ENCODE measurements at places on chromosomes 11 and 22.

DNA sequence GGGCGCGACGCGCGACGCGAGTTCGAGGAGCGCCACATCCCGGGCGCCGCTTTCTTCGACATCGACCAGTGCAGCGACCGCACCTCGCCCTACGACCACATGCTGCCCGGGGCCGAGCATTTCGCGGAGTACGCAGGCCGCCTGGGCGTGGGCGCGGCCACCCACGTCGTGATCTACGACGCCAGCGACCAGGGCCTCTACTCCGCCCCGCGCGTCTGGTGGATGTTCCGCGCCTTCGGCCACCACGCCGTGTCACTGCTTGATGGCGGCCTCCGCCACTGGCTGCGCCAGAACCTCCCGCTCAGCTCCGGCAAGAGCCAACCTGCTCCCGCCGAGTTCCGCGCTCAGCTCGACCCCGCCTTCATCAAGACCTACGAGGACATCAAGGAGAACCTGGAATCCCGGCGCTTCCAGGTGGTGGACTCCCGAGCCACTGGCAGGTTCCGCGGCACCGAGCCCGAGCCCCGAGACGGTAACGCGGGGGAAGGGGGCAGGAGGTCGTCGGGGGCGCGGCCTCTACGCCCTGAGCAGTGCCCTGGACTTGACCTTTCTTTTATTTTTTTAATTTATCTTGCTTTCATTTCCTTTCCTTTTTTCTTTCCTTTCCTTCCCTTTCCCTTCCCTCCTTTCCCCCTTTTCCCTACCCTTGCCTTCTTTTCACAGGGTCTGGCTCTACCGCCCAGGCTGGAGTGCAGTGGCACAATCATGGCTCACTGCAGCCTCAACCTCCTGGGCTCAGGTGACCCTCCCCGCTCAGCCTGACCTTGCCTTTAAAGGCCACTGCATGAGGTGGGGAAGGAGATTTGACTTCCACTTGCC, 5.0 kb downstream of the MPST start:
- DNase-seq, result no peak

DNA sequence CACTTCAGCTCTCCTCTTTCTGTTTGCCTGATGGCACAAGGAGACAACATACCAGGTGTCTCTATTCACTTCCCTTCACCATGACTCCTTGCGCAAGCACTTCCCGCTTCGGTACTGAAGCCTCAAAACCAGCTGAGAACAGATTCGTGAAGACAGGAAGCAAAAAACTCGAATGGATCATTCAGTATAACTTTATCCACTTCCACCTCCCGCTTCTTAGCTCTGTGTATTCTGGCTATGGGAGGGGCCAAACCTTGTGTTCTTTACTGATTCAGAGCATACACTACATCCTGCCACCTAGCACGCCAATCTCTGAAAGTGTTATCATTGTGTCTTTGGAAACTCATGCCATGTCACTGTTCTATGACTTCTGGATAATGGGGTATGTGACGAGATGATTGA, 62.2 kb upstream of the ADA2 start:
- DNase-seq, result no peak

GRCh38 chr22:37457093-37457893, 28.9 kb downstream of the MFNG start:
- peak; percentile 81 for DNase-seq

- DNase-seq, result peak; percentile 7
Measured at GRCh38 chr11:123740787-123741158, 687 bp downstream of the ZNF202 start.

DNA sequence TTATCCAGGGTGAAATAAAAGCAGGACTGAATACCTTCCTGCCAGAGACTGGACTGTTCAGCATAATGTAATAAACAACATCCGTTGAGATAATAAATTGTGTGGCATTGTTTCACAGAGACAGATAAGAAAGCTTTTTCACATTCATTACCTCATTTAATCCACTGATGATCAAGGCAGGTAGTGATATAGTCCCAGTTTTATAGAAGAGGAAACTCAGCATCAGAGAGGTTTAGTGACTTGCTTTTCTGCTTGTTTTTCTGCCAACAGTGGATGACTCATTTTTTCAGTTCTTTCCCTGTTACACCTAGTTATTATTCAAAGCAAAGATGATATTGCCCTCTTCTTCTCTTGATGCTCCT, 4.0 kb downstream of the MYO18B start:
- no peak for DNase-seq

DNA sequence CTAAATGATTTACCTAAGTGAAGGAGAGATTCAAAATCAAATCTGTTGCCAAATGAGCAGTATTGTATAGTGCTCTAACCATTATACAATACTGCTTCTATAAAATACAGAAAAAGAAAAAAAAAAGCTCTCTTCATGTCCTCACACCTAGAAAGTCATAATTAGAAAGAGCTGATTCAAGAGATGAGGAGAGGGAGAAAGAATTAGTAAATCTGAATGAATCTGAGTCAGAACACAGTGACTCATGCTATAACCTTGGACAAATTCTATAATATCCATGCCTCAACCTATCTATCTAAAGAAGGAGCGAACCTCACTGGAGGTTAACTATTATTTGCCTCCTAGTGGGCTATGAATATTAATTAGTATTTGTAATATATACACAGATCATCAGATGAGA, 29.4 kb downstream of the AMBRA1 start:
- DNase-seq, result peak; percentile 46

GRCh38 chr11:122202951-122203456, 87.0 kb upstream of the BLID start:
- DNase-seq, result peak; percentile 83

DNA sequence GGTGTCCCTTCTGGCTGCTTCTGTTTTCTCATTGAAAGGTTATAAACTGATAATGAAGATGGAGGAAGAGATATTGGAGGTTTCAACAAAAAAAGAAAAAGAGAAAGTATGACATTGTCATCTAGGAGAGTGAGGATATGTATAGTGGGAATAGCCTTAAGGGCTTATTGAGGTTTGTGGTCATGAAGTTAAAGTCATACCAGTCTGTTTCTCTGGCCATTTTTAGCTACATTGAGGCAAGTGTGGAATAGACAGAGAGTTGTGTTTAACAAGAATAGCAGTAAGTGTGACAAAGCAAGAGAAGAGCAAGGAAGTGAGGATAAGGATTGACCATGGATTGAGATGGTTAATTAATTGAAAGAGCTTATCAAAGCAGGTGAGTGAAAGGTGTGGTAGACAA, 110.4 kb downstream of the ELP4 start:
- no peak for DNase-seq

GRCh38 chr11:123833095-123833494, 26.9 kb upstream of the OR6M1 start:
- DNase-seq, result no peak

GRCh38 chr11:94775567-94776327, 7.6 kb downstream of the AMOTL1 start:
- DNase-seq, result no peak

GRCh38 chr11:80096736-80097135, 655.9 kb upstream of the TENM4 start:
- peak; percentile 64 for DNase-seq

GRCh38 chr11:37512156-37512780, 914.2 kb upstream of the RAG2 start:
- no peak for DNase-seq

- DNase-seq, result peak; percentile 51
Measured at GRCh38 chr22:29801153-29801552, 34.0 kb downstream of the UQCR10 start.

GRCh38 chr11:778976-779954, 2.0 kb upstream of the GATD1 start:
- DNase-seq, result no peak
